ENCODE measurements at places on chromosomes 4 and X.

DNA sequence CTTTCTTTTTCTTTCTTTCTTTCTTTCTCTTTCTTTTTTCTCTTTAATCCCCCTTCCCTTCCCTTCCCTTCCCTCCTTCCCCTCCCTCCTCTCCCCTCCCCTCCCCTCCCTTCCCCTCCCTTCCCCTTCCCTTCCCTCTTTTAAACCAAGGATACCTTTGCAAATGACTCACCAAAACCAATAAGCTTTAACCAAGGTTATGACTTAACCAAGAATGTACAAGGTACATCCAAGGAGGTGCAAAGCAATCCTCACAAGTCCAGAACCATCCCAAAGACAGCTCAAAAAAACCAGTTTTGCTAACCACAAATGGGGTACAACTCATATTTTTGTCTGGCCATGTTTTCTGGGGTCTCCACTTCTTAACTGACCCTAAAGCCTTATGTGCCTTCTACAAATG is 174.7 kb upstream of the PPP1R2C start:
- no peak for DNase-seq

GRCh38 chrX:136251041-136251991 is at the start of gene MAP7D3:
Gene MAP7D3, minus strand, starts transcription at chrX:136251400. Its CDS starts 42 bp downstream, at chrX:136251358.
- DNase-seq, result peak; percentile 27

GRCh38 chrX:136692271-136692670 is 44.3 kb downstream of the CD40LG start:
- no peak for DNase-seq

DNA sequence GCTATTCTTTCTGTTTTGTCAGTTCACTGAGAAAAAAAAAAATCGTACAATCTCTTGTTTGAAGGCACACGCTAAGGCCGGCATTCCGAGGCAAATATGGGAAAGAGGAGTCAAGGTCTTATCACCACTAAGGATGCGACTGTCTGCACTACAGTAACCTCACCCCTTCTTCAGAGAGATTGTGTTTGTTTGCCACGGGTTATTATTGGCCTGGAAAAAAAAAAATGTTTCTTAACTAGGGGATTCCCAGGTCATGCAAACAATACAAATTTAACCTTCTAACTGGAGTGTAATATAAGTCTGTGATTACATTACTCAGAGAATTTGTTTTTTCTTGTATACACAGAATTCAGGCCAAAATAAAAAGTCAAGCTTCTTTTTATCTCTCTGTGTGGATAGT is 168.3 kb downstream of the TMA16 start:
- no peak for DNase-seq

GRCh38 chr4:152763796-152764195 is 15.7 kb downstream of the TIGD4 start:
- DNase-seq, result no peak

DNA sequence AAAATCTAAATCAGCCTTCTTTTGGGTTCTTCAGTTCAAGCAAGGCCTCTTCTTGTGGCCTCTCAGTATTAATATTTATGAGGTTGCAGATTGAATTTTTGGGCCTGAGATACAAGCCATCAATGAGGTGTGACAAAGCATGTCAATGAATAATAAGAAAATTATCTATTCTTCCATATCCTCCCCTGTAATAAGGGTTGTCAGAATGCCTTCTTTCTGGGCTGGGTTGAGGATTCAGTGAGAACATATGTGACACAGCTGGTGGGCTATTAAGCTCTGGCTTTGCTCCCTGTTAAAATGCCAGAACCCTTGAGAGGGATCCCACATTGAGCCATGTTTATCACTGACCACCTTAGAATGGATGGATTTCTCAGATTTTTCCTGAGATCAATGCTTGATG is 187.2 kb downstream of the AR start:
- no peak for DNase-seq

DNA sequence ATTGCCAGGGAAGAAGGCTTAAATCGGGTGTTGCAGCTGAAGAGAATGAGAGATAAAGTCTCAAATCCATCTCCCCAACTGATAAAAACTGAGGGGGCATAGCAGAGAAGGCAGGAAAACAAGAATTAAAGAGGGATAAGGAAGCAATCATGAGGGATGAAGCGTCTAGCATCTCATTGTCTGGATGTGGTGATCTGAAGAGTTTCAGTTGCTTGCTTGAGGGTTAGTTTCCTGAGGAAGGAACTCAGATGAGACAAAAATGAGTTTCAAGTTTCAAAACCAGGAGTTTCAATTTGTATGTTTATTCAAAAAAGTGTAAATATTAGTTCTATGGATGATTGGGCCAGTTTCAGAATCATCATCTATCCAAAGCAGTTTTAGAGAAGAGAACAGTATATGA is 496.9 kb downstream of the RAB28 start:
- no peak for DNase-seq

DNA sequence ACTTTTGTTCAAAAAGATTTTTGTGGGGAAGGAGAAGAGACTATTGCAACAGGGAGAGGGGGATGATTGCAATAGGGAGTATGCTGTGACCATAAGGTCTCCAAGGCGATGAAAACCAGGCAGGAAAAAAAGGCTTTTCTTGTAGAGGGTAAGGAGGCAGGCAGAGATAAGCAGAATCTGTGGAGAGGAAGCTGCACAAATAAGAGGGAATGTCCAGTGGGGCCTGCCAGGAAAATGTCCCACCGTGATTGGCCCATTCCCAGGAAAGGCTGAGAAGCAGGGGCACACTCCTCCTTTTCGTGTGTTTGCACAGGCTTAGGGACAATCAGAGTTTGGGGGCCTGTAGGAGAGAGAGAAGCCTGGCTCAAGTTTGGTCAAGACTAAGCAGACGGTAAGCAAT is 29.1 kb downstream of the SPACA5 start:
- DNase-seq, result no peak

- DNase-seq, result no peak
Observed at GRCh38 chr4:140626661-140627376, 58.1 kb upstream of the UCP1 start.

DNA sequence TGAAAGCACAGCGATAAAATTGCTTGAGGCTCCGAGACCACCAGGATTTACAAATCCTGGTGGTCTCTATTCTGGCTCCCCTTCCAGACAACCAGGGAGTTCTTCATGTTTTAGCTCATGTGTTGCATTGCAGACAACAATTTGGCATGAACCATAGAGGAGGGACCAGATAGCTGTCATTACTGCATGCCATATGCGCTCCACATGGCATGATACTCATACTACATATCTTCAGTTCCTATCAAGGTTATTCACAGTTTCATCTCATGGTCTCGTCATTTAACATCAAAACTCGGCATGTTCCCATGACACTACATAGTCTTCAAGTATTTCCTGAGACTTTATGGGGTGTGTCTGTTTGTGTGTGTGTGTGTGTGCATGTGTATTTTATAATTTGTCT is 220.3 kb downstream of the OR13H1 start:
- DNase-seq, result no peak

GRCh38 chr4:74056114-74056857 is 17.8 kb upstream of the CXCL3 start:
- DNase-seq, result no peak

- DNase-seq, result no peak
Observed at GRCh38 chr4:90113881-90114457, 13.2 kb upstream of the CCSER1 start.

DNA sequence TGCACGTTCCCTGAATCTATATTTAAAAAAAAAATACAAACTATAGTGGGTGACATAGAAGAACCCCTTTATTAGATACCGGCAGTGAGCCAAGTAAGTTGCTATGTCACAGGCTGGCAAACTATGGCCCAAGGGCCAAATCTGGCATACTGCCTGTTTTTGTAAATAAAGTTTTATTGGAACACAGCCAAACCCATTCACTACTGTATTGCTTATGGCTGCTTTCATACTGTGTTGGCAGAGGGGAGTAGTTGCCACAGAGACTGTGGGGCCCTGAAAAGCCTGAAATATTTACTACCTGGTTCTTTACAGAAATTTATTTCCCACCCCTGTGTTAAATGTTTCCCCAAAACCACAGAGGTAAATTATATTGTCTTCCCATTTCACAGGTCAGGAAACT is 71.2 kb upstream of the EGFL6 start:
- DNase-seq, result no peak

DNA sequence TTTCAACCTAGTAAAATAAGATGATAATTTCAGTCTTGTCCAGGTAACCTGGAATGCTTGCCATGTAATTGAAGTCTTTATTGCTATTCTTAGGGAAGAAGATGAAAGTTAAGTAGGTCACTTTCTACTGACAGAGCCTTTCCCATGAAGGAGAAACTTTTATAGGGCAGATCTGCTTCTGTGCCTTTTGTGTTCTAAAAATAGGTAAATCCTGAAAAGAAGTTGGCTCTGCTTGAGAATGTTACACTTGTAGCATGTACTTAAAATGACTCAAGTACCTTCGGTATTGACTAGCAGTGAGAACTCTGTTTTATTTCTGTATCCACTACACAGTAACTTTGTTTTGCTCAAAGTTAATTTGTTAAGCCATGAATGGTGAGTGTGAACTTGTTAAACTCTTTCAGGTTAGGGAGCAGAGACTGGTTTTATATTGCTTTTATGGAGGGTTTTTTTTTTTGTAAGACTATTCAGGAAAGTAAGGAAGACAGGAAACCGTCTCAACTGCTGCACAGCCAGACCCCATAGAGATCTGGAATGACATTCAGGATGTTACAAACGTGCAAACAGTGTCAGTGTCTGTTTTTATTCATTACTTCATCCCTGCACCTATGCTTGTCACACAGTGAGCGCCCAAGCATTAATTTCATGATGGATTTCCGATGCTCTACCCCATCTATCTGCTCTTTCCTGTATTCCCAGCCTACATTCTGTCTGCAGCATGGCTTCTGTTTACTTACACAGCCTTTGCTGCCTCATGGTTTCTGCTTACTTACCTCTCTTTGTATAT is 53.0 kb downstream of the SEPTIN11 start:
- no peak for DNase-seq

- DNase-seq, result no peak
Observed at GRCh38 chr4:111502626-111503025, 642.6 kb upstream of the FAM241A start.

GRCh38 chr4:68466185-68466584 is 18.9 kb downstream of the TMPRSS11E start:
- no peak for DNase-seq

DNA sequence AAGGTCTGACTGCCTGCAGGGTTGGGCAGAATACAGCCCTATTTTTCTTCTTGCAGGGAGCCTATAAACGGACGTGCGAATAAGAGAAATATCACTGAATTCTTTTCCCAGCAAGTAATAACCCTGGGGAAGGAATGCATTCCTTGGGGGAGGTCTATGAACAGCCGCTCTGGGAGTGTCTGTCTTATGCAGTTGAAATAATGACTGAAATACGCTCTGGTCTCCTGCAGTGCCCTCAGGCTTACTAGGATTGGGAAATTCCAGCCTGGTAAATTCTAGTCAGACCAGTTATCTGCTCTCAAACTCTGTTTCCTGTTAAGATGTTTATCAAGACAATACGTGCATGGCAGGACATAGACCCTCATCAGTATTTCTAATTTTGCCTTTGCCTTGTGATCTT is 72.1 kb upstream of the FAM241A start:
- no peak for DNase-seq

GRCh38 chrX:77930581-77930980 is 20.1 kb downstream of the ATP7A start:
- no peak for DNase-seq

DNA sequence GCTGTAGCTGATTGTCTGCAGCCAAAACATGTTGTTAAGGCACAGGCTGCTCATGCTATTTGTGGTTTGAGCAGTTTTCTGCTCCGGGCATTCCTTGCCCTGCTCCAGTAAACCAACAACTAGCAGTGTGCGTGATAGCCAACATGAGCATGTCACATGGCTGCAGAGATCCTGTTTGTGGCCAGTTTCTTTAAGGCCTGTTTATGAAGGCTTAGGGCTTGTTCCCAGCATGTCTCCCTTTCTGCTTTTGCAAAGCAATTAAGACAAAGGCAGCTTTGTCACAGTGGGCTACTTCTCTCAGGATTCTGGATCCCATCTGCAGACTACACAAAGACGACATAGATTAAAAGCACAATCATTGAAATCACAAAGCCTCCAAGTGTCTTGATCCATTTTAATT is 160.5 kb downstream of the ZNF518B start:
- no peak for DNase-seq

DNA sequence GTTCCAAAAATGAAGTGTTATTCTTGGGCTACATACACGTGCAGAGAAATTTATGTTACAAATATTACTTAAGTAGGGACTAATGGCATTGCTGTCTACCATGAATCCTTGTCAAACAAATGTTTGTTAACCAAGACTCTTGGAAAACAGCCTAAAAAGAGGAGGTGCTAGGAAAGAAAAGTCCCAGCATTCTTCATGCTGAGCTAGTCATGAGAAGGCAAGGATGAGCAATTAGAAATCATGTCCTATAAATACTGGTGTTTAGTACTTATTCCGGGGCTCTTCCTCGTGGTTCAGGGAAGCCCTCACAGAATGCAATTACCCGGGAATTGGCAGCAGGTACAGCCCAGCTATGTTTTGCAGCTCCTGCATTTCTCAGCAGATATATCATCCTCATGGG is 378.1 kb upstream of the FTHL17 start:
- DNase-seq, result no peak

DNA sequence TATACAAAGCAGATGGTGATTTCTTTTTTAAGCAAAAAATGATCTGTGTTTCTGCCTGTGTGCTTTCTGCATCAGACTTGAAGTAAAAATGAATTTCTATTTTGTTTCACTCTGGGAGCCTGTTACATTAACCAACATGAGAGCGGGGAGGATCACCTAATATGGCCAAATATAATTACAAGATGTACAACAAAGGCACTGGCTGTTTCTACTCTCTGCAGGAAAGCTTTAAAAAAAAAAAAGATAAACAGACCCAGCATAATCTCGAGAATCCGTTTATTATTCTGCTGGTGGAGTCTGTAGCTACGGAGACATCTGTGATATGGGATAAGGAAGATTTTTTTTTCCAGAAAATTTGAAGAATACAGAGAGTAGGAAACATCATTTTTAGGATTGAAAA is 103.6 kb downstream of the COMMD8 start:
- DNase-seq, result no peak

DNA sequence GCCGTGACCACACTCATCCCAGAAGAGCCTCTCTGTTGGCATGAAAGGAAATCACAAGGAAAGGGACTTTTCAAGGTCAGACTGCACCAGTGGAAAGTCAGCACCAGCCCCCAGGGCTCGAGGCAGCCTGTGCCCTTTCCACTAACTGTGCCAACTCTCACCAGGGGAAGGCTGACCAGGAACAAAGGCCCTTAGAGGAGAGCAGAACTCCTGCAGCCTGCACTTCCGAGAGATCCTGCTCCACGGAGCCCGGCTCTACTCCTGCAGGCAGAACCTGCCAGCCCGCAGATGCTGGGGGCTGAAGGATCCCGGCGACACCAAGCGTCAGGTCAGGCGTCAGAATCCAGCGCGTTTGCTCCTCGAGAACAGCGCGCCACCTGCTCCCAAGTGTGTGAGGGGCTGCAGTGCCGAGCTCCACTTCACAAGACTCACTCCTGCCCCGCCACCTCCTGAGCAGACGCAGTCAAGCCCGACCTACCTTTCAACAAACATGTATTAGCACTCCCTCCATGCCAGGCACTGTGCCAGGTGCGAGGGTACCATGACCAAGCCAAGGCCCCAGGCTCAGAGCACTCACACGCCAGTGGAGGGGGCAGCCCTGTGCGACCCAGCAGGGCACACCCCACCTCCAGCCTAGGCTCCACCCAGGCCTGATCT is 13.6 kb upstream of the HELT start:
- DNase-seq, result no peak

GRCh38 chr4:128353791-128354190 is 66.2 kb upstream of the PGRMC2 start:
- no peak for DNase-seq

GRCh38 chrX:65920620-65921019 is 119.3 kb downstream of the VSIG4 start:
- DNase-seq, result no peak

All from NCI-H748 treated with DMSO at 0.1 percent for 48 hours (cell line).